ENCODE measurements at places on chromosomes 2 and 18. TPM values are rescaled to one million over a fixed set of nuclear protein-coding genes. Genes with fewer than 3 reads are reported as not detected.

The STRN gene
- total RNA-seq = 15.0 TPM

The STPG4 gene
- not detected for total RNA-seq

The GRHL1 gene
- total RNA-seq = 6.2 TPM

GRCh38 chr2:161273038-161273760, 35.0 kb upstream of the PSMD14 start:
- H3K27me3 ChIP-seq = no peaks in the 10 kb centered on the region
- H3K27ac ChIP-seq = no peak overlapping the region
- H3K36me3 ChIP-seq = no peaks in the 10 kb centered on the region
- DNase-seq = no peak
- H3K4me1 ChIP-seq = no peaks in the 10 kb centered on the region

DNA sequence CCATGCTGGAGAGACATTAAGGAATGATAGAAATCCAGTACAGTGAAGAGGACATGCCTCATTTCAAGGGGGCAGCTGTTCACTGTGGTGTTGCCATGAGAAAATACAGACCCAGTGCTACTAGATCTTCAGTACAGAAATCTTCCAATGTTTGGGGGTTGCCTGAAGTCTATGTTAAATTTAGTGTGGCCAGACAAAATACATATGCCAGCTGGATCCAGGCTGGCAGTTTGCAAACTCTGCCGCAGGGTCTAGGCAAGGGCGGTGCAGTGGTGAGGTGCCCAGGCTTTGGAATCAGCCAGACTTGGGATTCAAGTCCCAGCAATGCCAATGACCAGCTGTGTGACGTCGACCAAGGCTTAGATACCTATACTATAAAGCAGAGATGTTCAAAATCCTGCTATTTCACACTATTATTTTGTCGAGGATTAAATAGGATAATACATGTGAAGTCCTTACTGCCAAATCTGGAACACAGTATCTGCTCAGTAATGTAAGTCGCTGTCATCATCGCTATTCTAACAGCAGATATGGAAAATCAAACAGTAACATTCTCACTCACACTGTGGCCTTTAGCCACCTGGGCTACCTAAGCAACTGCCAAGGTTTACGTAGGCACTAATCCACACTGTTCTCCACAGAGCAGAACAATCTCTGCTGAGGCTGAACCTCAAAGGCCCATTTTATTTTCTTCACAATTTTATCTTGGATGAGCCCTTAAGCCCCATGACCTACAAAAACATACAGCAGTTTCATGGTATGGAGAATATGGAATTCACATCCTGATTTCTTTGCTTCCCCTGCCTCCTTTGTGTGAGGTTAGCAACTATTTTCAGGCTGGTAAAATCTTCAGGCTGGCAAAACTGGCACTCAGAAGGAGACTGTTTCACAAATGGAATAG, 5.9 kb upstream of the TMSB10 start:
- H3K27ac ChIP-seq = peak overlapping the region; percentile 66
- H3K36me3 ChIP-seq = no peaks in the 10 kb centered on the region
- no peak for DNase-seq
- H3K27me3 ChIP-seq = no peaks in the 10 kb centered on the region

DNA sequence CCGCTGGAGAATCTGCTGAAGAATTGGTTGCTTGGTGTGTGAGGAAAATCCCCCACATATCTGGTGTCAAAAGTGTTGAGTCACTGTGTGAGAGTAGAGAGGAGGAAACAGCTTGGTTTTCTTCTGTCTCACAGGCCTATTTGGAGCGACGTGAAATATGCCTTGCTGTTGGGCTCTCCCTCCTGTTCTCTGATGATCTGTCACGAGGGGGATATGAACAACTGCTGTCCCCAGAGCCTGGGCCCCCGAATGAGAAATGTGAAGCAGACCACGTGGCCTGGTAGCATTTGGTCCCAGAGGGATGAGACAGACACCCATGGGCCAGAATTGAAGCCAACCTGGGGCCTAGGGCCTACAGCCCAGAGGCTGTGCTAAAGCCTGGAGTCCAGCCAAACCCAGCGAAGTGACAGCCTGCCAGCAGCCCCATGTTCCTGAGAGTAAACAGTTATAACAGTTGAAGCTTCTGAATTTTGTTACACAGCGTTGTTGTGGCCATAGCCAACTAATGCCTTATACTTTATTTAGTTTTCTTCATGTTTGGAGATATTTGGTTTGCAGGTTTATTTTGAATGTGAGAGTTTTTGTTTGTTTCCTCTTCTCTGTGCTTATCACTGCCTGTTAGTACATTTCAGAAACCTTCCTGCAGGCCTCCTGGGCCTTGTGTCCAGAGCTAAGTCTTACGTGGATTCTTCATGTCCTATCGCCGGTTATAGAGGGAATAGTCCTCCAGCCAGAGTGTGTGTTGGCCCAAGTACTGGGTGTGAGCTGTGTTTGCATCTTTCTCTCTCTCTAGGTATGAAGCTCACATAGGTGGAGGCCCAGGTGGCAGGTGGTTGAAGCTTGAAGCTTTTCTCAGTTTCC, 18.7 kb upstream of the COLEC12 start:
- no peak overlapping the region for H3K4me3 ChIP-seq
- no peaks in the 10 kb centered on the region for H3K4me1 ChIP-seq
- H3K27me3 ChIP-seq = no peaks in the 10 kb centered on the region
- peak; percentile 6 for DNase-seq
- no peaks in the 10 kb centered on the region for H3K36me3 ChIP-seq
- no peak overlapping the region for H3K27ac ChIP-seq

- peaks cover 5% of the 10 kb centered on the region for H3K4me1 ChIP-seq
- no peak for DNase-seq
- no peak overlapping the region for H3K27ac ChIP-seq
Measured at GRCh38 chr2:38975042-38975441, 85.4 kb downstream of the ARHGEF33 start.

DNA sequence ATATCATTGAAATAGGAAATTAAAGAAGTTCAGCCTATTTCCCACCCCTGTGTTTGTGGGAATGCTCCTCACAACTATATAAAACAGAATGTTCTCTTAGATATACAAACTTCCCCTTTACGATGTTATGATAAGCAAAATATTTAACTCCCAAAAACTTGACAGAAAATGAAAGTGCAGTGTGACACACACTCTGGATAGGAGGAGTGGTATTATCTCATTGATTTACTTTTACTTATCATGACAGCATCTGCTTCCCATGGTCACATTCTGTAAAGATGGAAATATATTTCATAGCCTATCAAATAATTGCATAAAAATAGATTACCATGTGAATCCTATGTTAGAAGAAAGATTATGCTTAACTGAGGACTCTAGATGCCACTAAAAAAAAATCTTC, 96.6 kb upstream of the STK17B start:
- H3K27me3 ChIP-seq = no peaks in the 10 kb centered on the region
- DNase-seq = no peak
- peak overlapping the region; percentile 27 for H3K27ac ChIP-seq
- no peak overlapping the region for H3K4me3 ChIP-seq

DNA sequence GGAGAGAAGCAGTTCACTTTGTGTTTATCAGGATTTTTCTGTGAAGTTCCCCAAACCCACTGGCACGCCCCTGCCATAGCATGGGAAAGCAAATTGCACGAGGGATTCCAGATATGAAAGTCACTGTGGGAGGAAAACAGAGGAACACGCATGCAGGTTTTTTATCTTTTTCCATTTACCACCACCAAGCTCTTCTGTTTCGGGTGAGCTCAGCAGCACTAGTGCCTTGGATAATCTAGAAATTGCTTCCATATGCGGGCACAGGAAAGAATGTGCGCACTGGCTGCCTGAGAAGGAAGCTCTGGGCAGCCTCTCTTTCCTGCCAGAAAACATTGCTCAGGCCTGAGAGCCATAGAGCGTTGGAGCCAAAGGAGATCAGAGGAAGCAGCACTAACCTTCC, 65.9 kb upstream of the WIPF1 start:
- H3K4me3 ChIP-seq = no peak overlapping the region
- no peak for DNase-seq
- H3K27ac ChIP-seq = peak overlapping the region; percentile 26
- H3K27me3 ChIP-seq = no peaks in the 10 kb centered on the region

DNA sequence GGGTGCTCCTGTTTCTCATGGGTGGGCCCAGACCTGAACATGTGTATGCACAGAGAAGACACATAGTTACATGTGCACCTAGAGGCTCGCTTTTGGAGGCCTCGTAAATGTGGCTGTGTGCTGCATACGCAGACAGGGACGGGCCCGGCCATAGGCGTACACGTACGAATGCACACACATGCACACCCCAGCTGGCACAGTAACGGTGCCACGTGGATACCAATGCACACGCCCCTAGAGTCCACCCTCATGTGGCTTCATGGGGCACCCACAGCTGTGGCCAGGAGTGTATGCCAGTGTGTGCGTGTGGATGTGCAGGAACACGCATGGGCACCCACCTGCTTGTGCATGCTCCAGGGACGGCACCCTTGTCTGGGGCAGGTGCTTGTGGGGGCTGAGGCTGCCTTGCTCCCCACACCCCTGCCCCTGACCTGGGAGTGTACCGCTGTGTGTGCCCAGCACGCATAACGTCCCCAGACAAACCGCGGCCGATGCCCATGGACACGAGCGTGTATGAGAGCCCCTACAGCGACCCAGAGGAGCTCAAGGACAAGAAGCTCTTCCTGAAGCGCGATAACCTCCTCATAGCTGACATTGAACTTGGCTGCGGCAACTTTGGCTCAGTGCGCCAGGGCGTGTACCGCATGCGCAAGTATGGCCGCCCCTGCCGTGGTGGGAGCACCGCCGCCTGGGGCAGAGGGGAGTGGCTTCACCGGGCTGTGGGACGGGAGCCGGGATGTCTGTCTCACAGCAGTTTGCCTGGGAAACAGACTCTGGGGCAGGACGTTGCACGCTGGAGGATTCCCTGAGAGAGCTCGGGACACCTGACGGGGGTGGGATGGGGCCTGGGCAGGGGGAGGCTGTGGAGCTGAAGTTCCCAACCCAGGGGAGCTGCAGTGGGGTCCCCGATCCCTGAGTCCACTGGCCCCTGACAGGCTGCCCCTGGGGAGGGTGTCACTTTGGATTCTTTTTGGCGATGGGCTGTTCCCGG, 21.0 kb downstream of the ZAP70 start:
- no peaks in the 10 kb centered on the region for H3K4me1 ChIP-seq
- DNase-seq = no peak
- H3K4me3 ChIP-seq = no peak overlapping the region
- H3K27me3 ChIP-seq = no peaks in the 10 kb centered on the region
- H3K36me3 ChIP-seq = no peaks in the 10 kb centered on the region
- H3K27ac ChIP-seq = no peak overlapping the region

- H3K27ac ChIP-seq = no peak overlapping the region
- DNase-seq = no peak
- no peaks in the 10 kb centered on the region for H3K27me3 ChIP-seq
- H3K4me1 ChIP-seq = peaks cover 8% of the 10 kb centered on the region
- H3K4me3 ChIP-seq = no peak overlapping the region
- no peaks in the 10 kb centered on the region for H3K36me3 ChIP-seq
Measured at GRCh38 chr18:9737472-9738121, 29.5 kb downstream of the RAB31 start.

GRCh38 chr2:100077456-100077855, 64.9 kb downstream of the AFF3 start:
- H3K4me1 ChIP-seq = no peaks in the 10 kb centered on the region
- H3K27ac ChIP-seq = no peak overlapping the region
- DNase-seq = no peak
- no peaks in the 10 kb centered on the region for H3K36me3 ChIP-seq
- no peak overlapping the region for H3K4me3 ChIP-seq

DNA sequence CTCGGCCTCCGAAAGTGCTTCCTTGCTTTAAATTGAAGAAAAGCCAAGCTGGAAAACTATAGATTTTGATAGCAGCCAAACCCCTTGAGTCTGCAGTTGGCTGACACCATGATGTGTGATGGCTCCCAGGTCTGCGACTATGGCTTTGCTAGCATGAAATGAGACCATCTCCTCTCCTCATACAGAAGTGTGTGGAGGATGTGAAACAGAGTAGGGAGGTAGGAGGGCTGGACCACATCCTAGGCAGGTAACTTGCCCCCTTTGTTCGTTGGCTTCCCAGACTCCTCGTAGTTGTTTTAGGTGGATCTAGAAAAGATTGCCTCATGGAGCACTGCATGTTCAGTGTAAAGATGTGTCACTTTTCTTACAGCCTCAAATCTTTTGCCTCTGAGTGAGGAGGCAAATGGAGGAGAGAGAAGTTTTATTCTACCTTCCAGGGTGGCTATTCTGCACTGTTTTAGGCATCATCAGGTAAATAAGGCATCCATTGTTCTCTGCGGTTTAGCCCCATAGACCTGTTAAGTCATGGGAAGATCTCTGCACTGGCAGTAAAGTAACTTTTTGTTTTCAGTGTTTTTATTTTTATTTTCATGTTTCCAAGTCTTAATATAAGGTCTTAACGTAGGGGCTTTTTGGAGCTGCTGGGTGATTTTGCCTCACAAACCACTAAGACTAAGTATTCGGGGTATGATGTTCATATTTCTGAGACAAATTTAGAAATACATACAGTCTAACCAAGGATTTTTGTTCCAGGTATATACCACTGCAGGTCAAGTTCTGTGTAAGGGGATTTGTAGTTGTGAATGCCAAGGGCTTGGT, 40.1 kb downstream of the MGAT5 start:
- H3K27me3 ChIP-seq = no peaks in the 10 kb centered on the region
- H3K4me3 ChIP-seq = no peak overlapping the region
- H3K4me1 ChIP-seq = peaks cover 10% of the 10 kb centered on the region
- no peak for DNase-seq
- no peaks in the 10 kb centered on the region for H3K36me3 ChIP-seq

- H3K36me3 ChIP-seq = no peaks in the 10 kb centered on the region
- H3K27ac ChIP-seq = no peak overlapping the region
- no peak overlapping the region for H3K4me3 ChIP-seq
- H3K4me1 ChIP-seq = peaks cover 47% of the 10 kb centered on the region
- DNase-seq = no peak
Measured at GRCh38 chr18:44792456-44793061, 111.9 kb downstream of the SETBP1 start.

DNA sequence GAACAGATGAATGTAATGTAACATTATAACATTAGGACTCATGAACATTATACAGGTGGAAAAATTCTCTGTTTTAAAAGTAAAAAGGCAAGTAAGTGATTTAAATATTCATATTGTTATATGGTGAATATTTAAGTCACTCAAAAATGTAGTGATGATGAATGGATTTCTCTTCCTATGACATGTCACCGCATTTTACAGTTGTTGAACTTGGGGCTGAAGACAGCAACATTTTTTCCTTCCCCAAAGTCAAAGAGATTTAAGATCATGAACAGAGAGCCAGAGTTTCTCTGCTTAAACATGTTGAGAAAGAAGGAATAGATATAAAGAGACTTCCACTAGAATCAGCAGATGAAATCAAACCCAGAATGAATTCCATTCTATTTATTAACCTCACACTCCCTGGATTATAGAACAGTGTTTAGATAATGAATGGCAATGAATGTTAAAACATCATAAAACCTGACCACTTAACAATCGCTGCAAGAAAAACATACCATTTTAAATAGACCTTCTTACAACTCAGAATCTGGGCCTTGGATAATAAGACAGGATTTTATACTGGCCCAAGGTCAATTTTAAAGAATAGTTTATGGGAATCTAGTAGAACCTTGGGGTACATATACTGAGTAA, 163.6 kb upstream of the SIX2 start:
- H3K4me3 ChIP-seq = no peak overlapping the region
- no peaks in the 10 kb centered on the region for H3K36me3 ChIP-seq
- H3K27me3 ChIP-seq = peaks cover 9% of the 10 kb centered on the region
- H3K4me1 ChIP-seq = peaks cover 20% of the 10 kb centered on the region
- no peak for DNase-seq

- no peak for DNase-seq
- H3K27ac ChIP-seq = no peak overlapping the region
- H3K27me3 ChIP-seq = no peaks in the 10 kb centered on the region
Measured at GRCh38 chr2:117717072-117717471, 97.4 kb upstream of the DDX18 start.

- no peaks in the 10 kb centered on the region for H3K27me3 ChIP-seq
- H3K27ac ChIP-seq = no peak overlapping the region
- peaks cover 10% of the 10 kb centered on the region for H3K4me1 ChIP-seq
- no peaks in the 10 kb centered on the region for H3K36me3 ChIP-seq
- no peak overlapping the region for H3K4me3 ChIP-seq
Measured at GRCh38 chr2:71693286-71694270, 240.2 kb downstream of the DYSF start.
